CD4-positive, alpha-beta T cell treated with Interleukin-17A for 1 hour (primary cell): ENCODE measurements at places on chromosomes 12 and 14.

GRCh38 chr12:66244446-66244845, 55.4 kb downstream of the IRAK3 start:
- DNase-seq: no peak

- no peak for DNase-seq
Observed at GRCh38 chr12:26277506-26278246, 82.3 kb downstream of the SSPN start.

GRCh38 chr12:32336261-32336660, 63.1 kb upstream of the FGD4 start:
- DNase-seq: no peak

DNA sequence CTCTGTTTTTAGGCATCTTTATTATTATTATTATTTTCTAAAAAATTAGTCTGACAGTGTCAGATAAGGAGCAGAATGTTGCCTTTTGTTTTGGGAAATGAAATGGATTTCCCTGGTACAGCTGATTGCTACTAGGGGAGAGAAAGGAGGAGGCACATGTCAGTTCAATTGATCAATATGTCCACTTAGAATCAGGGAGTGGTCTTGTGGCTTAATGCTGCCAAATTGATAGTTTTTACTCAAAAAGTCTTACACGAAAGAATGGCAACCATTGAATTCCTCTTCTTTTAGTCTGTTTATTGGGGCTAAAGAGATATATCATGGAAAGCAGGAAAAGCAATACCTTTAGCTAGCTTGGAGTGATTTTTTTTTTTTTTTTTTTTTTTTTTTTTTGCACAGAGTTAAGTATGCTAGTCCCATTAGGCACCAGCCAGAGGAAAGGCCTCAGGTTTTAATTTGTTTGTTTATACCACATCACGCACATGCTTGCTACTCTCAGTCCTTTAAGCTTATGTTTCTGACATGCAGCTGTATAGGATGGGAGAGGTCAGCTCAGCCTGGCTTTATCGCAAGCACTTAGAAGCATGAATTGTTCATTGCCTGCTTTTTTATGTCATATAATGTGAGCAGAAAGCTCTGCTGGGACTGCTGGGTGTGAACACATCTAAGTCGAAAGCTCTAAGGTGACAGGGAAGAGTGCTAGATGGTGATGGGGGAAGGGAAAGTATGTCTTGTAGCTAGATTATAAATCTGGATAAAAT, 1.4 kb downstream of the AKAP6 start:
- DNase-seq: no peak
